Activated B cell treated with CpG ODN at 0.5 μM for 24 hours (primary cell): ENCODE measurements at places on chromosomes 2 and 18.

DNA sequence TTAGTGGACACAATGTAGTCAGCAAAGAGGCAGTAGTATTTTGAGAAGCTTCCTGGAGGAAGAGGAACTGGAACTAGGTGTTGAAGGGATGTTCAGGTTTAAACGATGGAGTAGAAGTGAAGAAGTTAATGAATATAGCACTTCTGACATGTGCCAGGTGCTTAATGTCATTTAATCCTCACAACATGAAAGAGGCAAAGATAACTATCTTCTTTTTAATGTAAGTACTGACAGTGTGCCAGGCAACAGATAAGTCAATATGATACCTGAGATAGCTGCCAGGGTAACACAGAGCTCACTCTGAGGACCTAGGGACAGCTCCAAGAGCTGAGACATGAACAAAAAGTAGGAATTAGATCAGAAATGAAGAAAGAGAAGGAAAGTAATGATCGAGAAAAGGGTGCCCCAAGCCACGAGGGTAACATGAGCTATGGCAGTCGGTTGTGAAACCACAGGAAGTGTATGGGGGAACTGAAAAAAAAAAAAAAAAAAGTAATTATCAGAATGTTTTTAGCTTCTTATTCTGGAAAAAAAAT lies 140.7 kb downstream of the RNF144A start:
- no peak for DNase-seq
- peaks cover under 1% of the 10 kb centered on the region for H3K36me3 ChIP-seq

GRCh38 chr2:38945911-38946310 lies 56.2 kb downstream of the ARHGEF33 start:
- no peaks in the 10 kb centered on the region for H3K27me3 ChIP-seq
- no peak for DNase-seq
- no peak overlapping the region for H3K27ac ChIP-seq
- H3K4me1 ChIP-seq: no peaks in the 10 kb centered on the region

- no peaks in the 10 kb centered on the region for H3K4me1 ChIP-seq
- DNase-seq: no peak
- H3K36me3 ChIP-seq: peaks cover 28% of the 10 kb centered on the region
- H3K4me3 ChIP-seq: no peak overlapping the region
- no peaks in the 10 kb centered on the region for H3K27me3 ChIP-seq
- no peak overlapping the region for H3K27ac ChIP-seq
These were observed 192.5 kb upstream of the FOSL2 start for GRCh38 chr2:28199995-28200679.

GRCh38 chr18:65380986-65381385 lies 369.8 kb upstream of the CDH7 start:
- no peaks in the 10 kb centered on the region for H3K36me3 ChIP-seq
- DNase-seq: no peak
- no peaks in the 10 kb centered on the region for H3K4me1 ChIP-seq

- peaks cover under 1% of the 10 kb centered on the region for H3K36me3 ChIP-seq
- no peaks in the 10 kb centered on the region for H3K27me3 ChIP-seq
- peaks cover 86% of the 10 kb centered on the region for H3K4me1 ChIP-seq
- H3K27ac ChIP-seq: peak overlapping the region; percentile 80
- DNase-seq: no peak
These were observed 26.8 kb downstream of the HPCAL1 start for GRCh38 chr2:10329580-10329879.

DNA sequence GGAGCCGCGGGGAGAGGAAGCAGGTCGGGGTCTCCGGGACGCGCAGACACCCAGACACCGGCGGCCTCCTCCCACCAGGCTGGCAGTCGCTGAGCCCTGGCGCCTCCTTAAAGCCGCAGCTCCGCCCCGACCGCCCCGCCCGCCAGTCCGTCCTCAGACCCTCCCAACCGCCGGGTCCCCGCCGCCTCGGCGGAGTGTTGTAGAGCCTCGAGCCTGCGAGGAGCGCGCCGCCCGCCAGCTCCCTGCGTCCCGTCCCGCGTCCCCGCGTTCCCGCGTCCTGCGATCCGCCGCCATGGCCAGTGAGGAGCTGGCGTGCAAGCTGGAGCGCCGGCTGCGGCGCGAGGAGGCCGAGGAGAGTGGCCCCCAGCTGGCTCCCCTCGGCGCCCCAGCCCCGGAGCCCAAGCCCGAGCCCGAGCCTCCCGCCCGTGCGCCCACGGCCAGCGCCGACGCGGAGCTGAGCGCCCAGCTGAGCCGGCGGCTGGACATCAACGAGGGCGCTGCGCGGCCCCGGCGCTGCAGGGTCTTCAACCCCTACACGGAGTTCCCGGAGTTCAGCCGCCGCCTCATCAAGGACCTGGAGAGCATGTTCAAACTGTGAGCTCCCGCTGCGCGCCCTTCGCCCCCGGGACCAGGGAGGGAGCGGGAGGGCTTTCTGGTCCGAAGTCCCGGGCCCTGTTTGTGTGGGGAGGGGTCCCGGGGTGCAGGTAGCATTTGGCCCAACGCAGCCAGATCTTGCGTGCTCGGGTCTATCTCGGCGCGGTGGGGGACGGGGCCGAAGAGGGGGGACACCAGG lies at the start of gene EFHD1:
Gene EFHD1 (plus strand): TSS at position 192 of the 793 bp plus-strand sequence. CDS start 101 bp downstream, at position 293.
- peaks cover 38% of the 10 kb centered on the region for H3K27me3 ChIP-seq
- peak; percentile 50 for DNase-seq
- H3K27ac ChIP-seq: no peak within 1 kb of the TSS
- peaks cover 8% of the 10 kb centered on the region for H3K4me1 ChIP-seq
- H3K36me3 ChIP-seq: no peaks in the 10 kb centered on the region

- H3K36me3 ChIP-seq: no peaks in the 10 kb centered on the region
- no peak overlapping the region for H3K27ac ChIP-seq
- H3K4me1 ChIP-seq: peaks cover 1% of the 10 kb centered on the region
- H3K4me3 ChIP-seq: no peak overlapping the region
These were observed 104.4 kb upstream of the CDC42EP3 start for GRCh38 chr2:37775908-37776250.

DNA sequence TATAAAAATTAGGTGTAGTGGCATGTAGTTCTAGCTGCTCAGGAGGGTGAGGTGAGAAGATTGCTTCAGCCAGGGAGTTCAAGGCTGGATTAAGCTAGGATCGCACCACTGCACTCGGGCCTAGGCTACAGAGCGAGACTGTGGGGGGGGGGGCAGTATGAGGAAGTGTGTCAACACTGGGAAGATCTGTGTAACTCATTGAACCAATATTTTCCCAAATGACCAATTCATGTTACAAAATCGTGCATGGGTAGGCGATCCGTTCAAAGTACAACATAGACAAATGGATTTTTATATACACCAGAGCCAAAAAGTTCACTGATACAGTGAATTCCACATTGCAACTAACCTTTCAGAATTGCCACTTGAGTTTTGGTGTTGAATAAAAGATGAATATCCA lies 8.1 kb downstream of the SMAD4 start:
- no peaks in the 10 kb centered on the region for H3K27me3 ChIP-seq
- no peak overlapping the region for H3K27ac ChIP-seq
- no peak overlapping the region for H3K4me3 ChIP-seq
- peaks cover 14% of the 10 kb centered on the region for H3K36me3 ChIP-seq
- no peak for DNase-seq

GRCh38 chr2:229313591-229313990 lies 42.5 kb upstream of the PID1 start:
- H3K4me1 ChIP-seq: no peaks in the 10 kb centered on the region
- no peaks in the 10 kb centered on the region for H3K36me3 ChIP-seq
- no peak overlapping the region for H3K4me3 ChIP-seq

- peaks cover 10% of the 10 kb centered on the region for H3K4me1 ChIP-seq
- peak overlapping the region; percentile 9 for H3K4me3 ChIP-seq
- no peaks in the 10 kb centered on the region for H3K36me3 ChIP-seq
- H3K27ac ChIP-seq: no peak overlapping the region
- H3K27me3 ChIP-seq: peaks cover 15% of the 10 kb centered on the region
These were observed 138.0 kb downstream of the AKAIN1 start for GRCh38 chr18:5058768-5059695.

DNA sequence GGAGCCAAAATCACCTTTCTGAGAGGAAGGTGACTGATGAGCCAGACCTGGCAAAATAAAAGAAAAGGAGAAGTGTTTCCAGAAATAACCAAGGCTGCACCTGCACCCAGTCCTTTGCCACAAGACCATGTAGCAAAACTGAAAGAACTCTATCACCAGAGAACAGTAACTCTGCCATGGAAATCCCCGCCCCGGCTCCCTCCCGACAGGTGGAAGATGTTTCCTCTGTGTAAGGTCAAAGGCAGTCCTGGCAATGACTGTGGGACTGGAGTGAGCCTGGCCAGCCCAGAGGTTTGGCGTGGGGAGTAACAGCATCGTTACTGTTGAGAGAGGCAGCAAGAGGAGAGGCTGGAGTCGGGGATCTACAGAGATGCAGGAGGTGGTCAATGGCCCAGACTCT lies 42.3 kb downstream of the SPRED2 start:
- H3K27me3 ChIP-seq: peaks cover 10% of the 10 kb centered on the region
- peak overlapping the region; percentile 80 for H3K27ac ChIP-seq
- peaks cover 57% of the 10 kb centered on the region for H3K4me1 ChIP-seq
- H3K36me3 ChIP-seq: no peaks in the 10 kb centered on the region

GRCh38 chr2:136297994-136298393 lies 180.0 kb upstream of the CXCR4 start:
- H3K4me1 ChIP-seq: no peaks in the 10 kb centered on the region
- H3K36me3 ChIP-seq: no peaks in the 10 kb centered on the region
- no peak overlapping the region for H3K4me3 ChIP-seq
- no peaks in the 10 kb centered on the region for H3K27me3 ChIP-seq
- DNase-seq: no peak

DNA sequence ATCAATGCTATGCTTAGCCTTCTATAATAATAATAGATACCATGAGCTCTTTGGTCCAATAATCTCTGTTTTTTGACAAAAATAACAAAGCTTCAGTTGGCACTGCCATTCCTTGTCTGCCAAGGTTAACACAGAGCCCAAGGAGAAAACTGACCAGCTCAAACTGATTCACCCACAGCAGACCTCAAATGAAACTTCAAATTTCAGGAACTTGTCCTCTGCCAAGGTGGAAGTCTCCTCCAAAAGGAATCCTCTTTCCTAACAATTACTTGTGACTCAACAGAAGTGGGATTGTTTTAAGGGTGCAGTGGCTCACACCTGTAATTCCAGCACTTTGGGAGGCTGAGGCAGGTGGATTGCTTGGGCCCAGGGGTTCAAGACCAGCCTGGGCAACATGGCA lies 12.1 kb downstream of the AAK1 start:
- no peak overlapping the region for H3K27ac ChIP-seq
- DNase-seq: no peak
- no peak overlapping the region for H3K4me3 ChIP-seq
- no peaks in the 10 kb centered on the region for H3K36me3 ChIP-seq
- peaks cover 2% of the 10 kb centered on the region for H3K4me1 ChIP-seq
- no peaks in the 10 kb centered on the region for H3K27me3 ChIP-seq

DNA sequence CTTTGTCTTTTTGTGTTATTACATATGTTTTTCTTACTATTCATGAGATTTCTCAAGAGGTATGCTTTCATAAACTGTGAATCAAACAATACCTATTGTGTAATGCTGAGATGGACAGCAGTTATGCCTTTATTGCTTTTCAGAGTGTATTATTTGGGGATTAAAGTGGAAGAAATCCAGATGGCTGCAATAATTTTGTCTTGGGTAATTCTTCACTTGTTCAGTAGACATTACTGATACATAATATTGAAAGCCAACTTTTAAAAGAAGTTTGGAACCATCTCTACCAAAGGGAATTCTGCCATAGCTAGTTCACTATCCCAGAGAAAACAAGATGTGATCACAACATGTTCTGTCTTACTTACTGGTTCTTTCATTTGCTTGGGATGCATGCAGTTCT lies 253.4 kb upstream of the ZSWIM2 start:
- H3K36me3 ChIP-seq: no peaks in the 10 kb centered on the region
- no peak for DNase-seq
- H3K4me3 ChIP-seq: no peak overlapping the region
- no peaks in the 10 kb centered on the region for H3K27me3 ChIP-seq
- H3K4me1 ChIP-seq: no peaks in the 10 kb centered on the region
- no peak overlapping the region for H3K27ac ChIP-seq

GRCh38 chr18:80181642-80182461 lies 65.5 kb downstream of the PARD6G start:
- no peak overlapping the region for H3K27ac ChIP-seq
- no peaks in the 10 kb centered on the region for H3K4me1 ChIP-seq
- H3K4me3 ChIP-seq: no peak overlapping the region
- DNase-seq: no peak
- no peaks in the 10 kb centered on the region for H3K36me3 ChIP-seq

GRCh38 chr2:164813535-164813934 lies 28.1 kb downstream of the COBLL1 start:
- H3K27me3 ChIP-seq: no peaks in the 10 kb centered on the region
- DNase-seq: no peak
- H3K27ac ChIP-seq: no peak overlapping the region
- H3K36me3 ChIP-seq: peaks cover 2% of the 10 kb centered on the region
- peaks cover 13% of the 10 kb centered on the region for H3K4me1 ChIP-seq
- no peak overlapping the region for H3K4me3 ChIP-seq

DNA sequence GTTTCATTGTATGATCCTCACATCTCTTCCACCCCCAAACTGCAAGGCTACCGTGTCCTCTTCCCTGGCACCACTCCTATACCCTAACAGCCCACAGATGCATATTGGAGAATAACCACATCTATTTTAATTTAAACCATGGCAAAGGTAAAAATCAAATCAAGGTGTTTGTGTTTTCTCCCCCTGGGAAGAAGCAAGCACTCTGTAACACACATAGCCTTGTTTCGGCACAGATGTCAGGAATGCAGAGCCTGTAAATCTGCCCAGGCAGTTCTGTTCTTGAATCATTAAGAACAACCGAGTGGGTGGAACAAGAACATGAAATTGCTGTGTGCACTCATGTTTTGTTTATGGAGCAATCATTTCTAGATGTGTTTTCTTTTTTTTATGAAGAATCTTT lies 6.8 kb upstream of the COX7A2L start:
- H3K4me3 ChIP-seq: no peak overlapping the region
- no peaks in the 10 kb centered on the region for H3K36me3 ChIP-seq
- H3K27me3 ChIP-seq: peaks cover 4% of the 10 kb centered on the region
- no peak for DNase-seq
- no peak overlapping the region for H3K27ac ChIP-seq
- no peaks in the 10 kb centered on the region for H3K4me1 ChIP-seq

DNA sequence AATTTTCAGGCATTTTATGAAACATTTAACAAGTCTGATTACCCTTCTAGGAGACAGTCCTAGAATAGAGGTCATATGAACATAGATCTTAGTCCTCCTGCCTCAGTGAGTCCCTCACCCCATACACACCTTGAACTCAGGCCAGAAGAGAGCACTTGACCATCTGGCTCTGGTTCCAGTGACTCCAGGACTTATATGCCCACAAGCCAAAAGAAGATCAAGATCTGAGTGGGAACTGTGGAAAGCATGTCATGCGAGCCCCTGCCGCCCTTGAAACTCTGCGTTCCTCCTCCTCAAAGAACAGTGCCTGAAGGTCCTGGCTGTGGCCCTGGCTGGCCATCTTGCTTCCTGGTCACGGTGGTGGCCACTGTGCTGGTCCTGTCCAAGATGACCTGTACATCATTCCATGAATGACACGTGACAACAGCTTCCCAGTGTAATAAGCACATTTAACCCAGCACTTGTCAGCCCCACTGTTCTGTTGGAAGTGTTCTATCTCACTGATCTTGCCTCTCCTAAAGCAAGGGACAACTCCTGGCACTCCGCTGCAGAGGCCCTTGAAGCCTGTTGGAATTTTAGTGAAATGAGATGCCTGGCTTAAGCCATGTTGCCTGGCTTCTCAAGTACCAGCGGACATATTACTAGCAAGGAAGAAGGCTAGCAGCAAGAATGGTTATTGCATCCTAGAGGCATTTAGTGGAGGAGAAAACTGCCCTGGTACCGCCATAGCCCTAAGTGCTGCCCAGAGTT lies 17.6 kb downstream of the TTC32 start:
- no peaks in the 10 kb centered on the region for H3K27me3 ChIP-seq
- H3K4me3 ChIP-seq: no peak overlapping the region
- peaks cover 2% of the 10 kb centered on the region for H3K36me3 ChIP-seq
- H3K4me1 ChIP-seq: peaks cover 31% of the 10 kb centered on the region

GRCh38 chr2:134668821-134669220 lies 50.0 kb downstream of the TMEM163 start:
- peaks cover 29% of the 10 kb centered on the region for H3K4me1 ChIP-seq
- H3K36me3 ChIP-seq: no peaks in the 10 kb centered on the region
- no peak overlapping the region for H3K27ac ChIP-seq
- no peak overlapping the region for H3K4me3 ChIP-seq
